NCI-H510A (cell line): ENCODE measurements at places on chromosomes 12 and 14.

DNA sequence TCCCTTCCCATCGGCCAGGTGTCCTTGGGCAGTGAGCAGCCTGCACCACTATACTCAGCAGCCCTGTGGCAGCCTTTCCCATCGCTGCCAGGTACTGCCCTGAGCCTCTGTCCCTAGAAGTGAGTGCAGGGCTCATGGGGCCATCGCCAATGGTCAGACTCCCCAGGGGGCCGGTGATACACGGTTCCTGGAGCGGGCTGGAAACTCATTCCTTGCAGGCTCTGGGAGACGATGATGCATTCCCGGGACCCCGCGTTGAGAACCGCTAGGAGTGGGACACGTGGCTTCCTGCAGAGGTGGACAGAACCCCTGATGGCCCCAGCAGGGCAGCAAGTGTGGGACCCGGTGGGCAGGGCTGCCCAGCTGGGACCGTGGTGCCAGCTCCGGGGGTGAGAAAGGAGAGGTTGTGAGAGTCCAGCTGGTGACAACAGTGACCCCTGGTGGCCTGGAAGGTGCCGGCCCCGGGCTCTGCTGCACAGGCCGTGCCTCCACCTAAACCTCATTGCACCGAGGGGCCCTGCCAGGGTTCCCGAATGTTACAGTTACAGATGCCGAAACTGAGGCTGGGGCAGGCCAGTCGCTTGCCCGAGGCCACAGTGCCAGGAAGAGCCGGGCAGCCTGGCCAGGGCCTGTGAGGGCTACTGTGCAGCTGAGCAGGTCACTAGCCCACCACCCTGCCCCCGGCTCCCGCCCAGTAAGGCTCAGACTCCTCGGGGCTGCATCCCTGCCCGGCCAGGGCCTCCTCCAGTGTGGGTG lies 33.8 kb downstream of the FBRSL1 start:
- no peak for DNase-seq

DNA sequence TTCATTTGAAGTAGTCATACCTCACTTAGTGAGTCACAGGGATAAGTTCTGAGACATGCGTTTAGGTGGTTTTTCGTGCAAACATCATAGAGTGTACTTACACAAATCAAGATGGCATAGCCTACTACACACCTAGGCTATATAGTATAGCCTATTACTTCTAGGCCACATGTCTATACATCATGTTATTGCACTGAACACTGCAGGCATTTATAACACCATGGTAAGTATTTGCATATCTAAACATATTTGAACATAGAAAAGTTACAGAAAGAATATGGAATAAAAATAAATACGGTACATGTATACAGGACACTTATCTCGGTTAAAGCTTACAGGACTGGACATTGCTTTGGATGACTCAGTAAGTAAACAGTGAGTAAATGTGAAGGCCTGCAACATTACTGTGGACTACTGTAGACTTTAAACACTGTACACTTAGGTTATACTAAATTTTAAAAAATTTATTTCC lies 670.6 kb downstream of the SLC16A7 start:
- no peak for DNase-seq

- no peak for DNase-seq
Measured at GRCh38 chr12:71602761-71603577, 60.7 kb downstream of the ZFC3H1 start.

DNA sequence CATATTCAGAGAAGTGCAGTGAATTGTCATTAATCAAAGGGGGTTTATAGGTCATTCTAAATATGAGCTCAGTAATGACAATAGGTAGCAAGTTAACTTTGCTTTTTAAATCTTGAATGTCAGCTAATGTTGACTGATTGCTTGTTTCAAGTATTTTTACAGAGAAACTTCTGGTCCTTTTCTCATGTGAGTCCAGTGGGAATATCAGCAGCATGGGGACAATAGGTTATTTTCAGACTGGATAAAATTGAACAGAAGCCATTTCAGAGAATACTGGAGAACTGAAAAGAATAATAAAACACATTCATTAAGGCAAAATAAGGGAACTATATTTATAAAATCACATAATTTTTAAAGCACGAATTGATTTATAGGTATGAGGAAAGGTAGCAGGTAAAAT lies 78.7 kb downstream of the FUT8 start:
- no peak for DNase-seq

- DNase-seq, result no peak
Measured at GRCh38 chr14:92511453-92512238, 1.9 kb upstream of the RIN3 start.

- DNase-seq, result no peak
Measured at GRCh38 chr14:50410921-50411320, 14.2 kb upstream of the CDKL1 start.

DNA sequence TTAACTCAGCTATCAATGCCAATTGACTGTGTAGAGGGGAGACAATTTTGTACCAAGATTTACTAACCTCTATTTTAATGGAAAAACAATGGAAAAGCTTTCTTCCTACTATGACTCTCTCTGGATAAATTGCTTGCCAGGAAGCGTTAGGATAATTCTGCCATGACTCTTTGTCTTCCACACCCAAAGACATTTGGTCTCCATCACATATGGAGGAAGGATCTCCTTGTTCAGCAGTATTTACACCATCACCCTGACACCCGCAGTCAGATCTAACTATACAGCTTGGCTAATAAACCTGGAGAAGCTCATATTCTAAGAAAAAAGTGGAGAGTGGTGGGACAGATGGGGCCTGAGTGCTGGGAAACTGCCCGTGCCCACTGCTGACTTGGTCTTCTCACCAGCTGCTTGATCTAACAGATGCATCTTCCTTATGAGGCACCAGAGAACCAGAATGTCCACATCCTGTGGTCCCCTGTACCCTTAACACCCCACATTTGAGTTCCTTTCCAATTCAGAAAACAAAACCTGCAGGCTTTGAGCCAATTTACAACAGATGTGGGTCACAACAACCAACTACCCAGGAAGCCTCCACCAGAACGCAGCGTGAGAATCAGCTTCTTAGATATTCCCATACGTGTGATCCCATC lies 154.0 kb downstream of the DAD1 start:
- no peak for DNase-seq

GRCh38 chr12:43090981-43091380 lies 461.0 kb downstream of the ADAMTS20 start:
- no peak for DNase-seq

DNA sequence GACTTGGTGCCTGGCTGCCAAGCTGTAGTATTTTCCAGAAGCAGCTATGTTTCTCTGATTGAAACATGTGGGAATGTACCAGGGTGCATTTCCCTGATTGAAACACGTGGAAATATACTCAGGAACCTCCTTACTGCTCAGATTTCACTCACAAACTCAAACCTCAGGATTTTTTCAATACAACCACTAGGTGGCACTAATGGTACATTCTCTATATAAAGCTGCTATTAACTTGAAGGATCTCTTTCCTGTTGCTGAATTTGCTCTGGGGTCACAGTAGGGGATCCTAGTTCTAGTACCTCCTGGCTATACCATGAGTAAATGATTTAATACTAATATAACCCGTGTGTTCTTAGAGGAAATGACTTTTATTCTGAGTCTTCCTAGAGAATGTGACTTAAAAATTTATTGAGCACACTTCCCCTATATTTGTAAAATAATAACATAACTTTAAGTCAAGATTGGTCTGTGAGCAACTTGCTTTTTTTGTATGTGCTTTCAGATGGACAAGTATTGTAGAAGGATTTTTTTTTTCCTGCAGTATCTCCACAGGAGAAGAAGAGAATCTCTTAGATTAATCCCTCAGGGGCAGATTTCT lies 173.8 kb upstream of the MIS18BP1 start:
- DNase-seq, result peak; percentile 6

- peak; percentile 58 for DNase-seq
Measured at GRCh38 chr12:130104571-130105106, 57.6 kb upstream of the FZD10 start.

GRCh38 chr12:104662203-104662602 lies 205.5 kb downstream of the CHST11 start:
- no peak for DNase-seq

- no peak for DNase-seq
Measured at GRCh38 chr14:90757452-90757851, 58.8 kb downstream of the TTC7B start.

- DNase-seq, result no peak
Measured at GRCh38 chr12:46320731-46321130, 51.8 kb downstream of the SLC38A2 start.
